DMS 273 treated with DMSO at 0.1 percent for 48 hours (cell line): ENCODE measurements at places on chromosomes 11 and 22.

DNA sequence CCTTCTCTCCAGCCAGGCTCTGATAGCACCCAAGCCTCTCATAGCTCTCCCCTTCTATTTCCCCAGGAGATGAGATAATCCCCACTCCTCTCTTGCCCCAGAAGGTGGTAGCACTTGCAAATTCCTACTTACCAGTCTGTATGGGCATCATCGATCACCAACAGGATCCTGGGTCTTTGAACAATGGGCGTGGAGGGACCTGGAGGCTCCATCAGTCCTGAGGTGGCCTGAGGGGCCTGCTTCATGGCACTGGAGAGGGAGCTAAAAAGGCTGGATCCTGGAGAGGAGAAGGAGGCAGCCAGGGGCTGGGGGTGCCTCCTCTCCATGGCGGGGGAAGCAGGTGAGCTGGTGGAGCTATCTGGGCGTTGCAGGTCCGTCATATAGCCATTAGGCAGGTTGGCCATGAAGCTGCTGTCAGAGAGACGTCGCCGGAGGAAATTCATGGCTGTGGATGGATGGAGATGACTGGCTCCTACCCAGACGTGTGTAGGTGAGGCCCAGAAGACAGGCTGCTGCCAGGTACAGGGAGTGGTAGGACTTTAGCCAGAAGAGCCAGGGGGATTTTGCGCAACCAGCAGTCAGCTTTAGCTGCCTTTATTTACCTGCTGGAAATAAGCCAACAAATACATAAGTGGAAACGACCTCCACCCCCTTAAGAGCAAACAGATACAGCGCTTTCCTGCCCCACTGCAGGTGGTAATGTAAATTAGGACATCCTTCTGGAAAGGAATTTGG, 51.8 kb downstream of the SYN3 start:
- no peak for DNase-seq

DNA sequence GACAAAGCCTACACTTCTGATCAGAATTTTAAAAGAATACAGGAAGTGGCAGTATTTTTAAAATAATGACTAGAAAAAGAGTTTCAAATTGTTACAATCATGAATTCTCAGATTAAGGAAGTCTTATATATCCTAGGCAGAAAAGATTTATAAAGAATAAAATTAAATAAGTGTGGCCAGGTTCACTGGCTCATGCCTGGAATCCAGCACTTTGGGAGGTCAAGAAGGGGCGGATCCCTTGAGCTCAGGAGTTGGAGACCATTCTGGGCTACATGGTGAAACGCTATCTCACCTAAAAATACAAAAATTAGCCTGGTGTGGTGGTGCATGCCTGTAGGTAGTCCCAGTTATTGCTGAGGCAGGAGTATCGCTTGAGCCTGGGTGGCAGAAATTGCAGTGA, 24.1 kb downstream of the XKR3 start:
- no peak for DNase-seq

DNA sequence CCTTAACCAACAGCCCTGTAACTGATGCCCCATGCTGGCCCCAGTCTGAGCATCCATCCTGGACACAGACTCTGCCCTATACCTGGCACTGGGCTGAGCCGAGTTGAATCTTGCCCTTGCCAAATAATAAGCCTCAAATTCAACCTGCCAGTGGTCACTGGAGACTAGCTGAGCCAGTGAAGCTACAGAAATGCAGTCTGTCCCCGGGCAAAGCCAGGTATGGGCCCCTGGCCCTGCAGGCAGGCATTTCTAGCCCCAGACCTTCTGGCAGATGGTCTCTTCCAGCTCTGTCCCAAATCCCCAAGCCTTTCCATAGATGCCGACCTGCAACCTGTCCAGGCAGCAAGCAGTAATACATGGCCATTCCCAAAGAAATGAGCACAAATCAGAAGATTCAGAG, 4.7 kb downstream of the CLPB start:
- no peak for DNase-seq

GRCh38 chr11:617199-617911, 1.6 kb upstream of the IRF7 start:
- DNase-seq = no peak

DNA sequence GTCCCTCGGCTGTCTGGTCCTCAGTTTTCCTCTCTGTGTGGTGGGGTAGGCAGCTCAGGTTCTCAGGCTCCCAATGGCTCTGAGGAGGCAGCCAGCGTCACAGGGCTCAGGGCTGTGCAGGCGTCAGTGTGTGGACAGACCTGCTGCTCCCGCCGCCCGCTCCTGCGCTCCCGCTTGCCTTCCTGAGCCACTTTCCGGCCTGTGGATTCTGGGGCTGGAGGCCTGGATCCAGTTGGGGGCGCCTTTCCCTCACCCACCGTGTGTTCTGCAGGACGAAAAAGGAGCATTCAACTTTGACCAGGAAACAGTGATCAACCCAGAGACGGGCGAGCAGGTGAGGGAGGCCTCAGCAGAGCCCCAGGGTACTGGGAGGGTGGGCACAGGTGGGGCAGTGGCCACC, 14.7 kb downstream of the DPP3 start:
- DNase-seq = no peak

DNA sequence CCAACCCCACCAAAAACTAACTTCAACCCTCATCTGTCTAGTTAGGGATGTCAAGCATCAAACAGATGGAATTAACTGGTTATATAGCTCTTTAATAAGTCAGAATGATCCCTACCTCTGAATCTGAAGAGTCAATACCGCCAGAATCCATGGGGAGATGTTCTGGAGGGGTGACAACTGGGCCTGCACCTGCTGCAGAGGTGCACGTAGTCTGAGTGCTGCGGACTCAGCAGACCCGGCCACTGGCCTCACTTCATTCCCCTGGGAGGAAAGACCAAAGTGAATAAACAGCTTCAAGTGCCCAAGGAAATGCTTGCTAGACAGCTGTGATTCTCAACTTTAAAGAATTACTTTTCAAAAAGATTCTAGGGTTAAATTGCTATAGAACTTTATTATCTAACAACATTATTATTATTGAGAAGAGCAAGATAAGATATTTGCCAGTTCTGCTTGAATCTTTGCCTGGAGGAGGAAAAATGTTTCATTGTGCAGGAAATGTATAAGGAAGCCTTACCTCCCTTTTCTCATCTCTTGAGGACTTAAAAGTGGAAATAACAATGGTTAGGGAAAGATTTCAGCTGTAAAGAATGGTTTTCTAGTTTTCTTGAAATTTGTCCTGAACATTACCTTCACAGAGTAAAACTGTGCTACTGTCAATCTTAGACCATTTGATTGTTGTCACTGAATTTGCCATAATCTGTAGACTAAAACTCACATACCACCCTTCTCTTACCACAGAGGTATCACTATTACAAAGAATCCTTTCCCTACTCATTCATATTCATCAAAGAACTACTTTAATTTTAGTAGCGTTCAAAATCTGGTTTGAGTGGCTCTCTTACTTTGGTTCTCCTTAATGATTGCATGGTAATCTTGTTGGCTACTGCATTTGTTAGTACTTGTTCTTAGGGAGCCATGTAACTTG, 4.2 kb downstream of the XBP1 start:
- no peak for DNase-seq
